WERI-Rb-1 (cell line): ENCODE measurements at places on chromosomes 16 and 17.

- DNase-seq: peak; percentile 74
Observed at GRCh38 chr16:78972986-78973385, 627.6 kb downstream of the MAF start.

- DNase-seq: peak; percentile 6
Observed at GRCh38 chr17:83190601-83191387, 111.4 kb downstream of the METRNL start.

DNA sequence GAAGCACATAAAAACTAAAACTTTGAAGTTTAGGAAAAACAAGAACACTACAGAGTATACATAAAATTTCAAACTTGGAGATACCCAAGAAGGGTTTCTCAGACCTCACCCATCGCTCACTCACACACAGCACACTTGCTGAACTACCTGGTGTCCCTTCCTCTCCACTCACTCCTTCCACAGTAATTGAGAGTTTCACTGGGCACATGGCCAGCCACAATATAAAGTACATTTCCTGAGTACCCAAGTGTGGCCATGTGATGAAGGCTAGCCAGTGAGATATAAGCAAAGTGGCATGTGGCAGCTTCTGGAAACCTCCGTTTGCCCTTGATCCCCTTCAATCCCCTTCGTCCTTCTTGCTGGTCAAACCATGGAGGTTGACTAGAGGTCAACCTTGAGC lies 11.9 kb downstream of the TOX3 start:
- no peak for DNase-seq

- DNase-seq: no peak
Observed at GRCh38 chr17:19278729-19279128, 41.6 kb downstream of the EPN2 start.

GRCh38 chr17:73112246-73112645 lies 19.8 kb upstream of the SLC39A11 start:
- no peak for DNase-seq

DNA sequence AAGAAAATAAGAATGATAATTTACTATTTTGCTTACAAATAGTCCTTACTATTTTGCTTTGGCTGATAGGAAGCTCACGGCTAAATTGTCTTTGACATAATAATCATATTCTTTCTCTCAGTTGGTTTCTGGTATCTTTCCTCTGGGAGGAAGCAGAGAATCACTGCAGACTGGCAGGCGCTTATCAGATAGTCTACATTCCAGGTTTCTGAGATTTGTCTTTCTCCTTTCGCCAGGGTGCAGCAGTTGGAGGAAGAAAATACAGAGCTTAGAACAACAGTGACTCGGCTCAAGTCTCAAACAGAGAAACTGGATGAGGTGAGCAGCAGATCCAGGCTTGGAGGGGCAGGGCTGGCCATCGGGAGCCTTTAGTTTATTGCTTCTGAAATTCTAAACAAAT lies 136.1 kb downstream of the RAB11FIP4 start:
- no peak for DNase-seq

- DNase-seq: no peak
Observed at GRCh38 chr17:56710986-56711385, 117.5 kb downstream of the NOG start.

- no peak for DNase-seq
Observed at GRCh38 chr17:6756425-6757031, 682 bp downstream of the XAF1 start.

DNA sequence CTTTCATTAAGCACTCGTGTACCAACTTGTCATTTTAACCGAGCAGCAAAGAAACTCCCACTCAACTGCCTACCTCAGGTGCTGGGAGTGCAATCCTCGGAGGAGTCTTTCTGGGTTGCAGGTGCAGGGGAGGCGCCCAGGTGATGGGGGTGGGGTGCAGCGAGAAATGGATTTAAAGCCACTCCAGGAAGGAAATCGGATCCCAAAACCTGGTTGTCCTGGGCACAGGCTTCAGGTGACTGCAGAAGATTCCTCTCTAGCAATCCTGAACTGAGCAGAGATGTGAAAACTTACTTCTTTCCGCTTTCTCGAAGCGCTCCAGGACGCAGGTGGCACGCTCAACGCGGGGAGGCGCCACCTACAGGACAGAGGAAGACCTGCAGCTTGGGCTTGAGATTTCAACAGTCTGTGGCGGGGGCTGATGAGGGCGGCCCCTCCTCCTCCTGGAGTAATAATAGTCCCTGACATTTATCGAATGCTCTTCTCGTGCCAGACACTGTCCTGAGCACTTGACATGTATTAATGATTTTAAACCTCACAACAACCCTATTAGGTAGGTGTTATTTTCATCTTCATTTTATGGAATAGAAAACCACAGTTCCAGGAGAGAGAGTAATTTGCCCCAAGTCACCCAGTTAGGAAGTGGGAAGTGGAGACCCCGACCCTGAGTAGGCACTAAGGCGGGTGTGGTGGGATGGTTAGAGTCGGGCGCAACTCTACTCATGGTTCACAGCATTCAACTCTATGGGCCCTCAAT lies 27.2 kb upstream of the SKAP1 start:
- peak; percentile 70 for DNase-seq

DNA sequence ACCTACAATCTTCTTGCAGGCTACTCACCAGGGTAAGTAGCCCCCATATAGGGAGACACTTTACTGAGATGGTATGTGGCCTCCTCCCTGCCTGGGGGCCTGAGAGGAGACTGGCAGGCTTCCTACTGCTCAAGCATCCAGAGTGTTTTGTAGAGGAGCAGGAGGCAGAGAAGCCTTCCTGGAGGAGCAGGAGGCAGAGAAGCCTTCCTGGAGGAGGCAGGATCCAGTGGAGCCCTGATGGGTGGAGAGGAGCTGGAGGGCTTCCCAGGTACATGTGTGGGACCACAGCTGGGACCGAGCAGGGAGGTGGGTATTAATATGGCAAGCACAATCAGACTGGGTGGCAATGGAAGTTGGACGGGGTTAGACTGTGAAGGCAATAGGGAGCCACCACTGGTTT lies 2.1 kb upstream of the ADGRG5 start:
- no peak for DNase-seq

- no peak for DNase-seq
Observed at GRCh38 chr17:46719891-46720290, 98.6 kb downstream of the WNT3 start.

- no peak for DNase-seq
Observed at GRCh38 chr16:55294931-55295342, 29.1 kb upstream of the IRX6 start.

DNA sequence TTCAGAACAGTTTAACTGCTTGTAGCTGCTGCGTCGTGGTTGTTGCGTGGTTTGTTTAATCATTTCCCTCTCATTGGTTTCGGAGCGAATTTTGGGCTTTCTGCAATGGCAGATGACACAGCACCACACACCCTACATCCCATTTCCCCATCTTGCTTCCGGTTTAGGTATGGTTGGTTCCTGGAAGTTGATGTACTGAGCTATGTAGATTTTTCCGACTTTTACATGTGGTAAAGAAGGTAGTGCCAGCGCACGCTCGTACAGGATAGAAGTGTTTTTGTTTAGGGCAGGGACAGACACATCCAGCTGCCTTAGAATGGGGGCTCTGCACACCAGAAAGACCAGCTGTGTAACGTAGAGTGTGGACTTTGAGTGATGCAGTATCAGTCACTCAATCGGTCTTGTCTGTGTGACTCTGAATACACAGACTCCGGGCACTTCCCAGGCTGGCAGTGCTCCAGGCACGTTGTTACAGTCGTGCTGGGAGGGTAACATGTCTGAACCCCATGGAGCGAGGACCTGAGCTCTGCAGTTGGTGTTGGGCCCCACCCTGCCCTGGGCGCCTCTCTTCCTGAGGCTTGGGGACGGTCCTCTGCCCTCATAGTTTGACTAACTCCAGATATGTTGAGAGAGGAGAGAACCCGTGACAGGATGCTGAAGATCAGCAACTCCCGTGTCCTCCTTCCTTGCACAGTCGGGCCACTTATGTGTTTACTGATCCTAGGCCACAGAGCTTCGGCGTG lies 172.0 kb upstream of the CHMP6 start:
- DNase-seq: no peak

DNA sequence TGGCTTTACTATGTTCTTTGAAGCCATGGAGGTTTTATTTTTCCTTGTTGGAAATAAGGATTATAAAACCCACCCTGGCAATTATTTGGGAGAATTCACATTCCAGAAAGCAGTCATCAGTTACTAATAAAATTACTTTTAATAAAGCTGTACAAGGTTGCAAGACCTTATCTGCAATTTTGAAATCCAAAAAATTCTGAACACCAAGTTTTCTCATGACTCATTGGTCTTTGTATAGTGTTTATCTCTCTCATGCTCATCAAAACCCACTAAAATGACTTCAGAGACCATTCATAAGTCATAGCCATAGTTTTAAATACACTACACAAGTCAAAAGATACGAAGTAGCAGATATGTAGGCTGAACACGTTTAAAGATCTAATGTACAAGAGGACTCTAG lies 6.0 kb upstream of the KRT38 start:
- no peak for DNase-seq

- no peak for DNase-seq
Observed at GRCh38 chr17:75909051-75909811, 4.5 kb upstream of the MRPL38 start.

GRCh38 chr17:50458701-50459676 lies 9.7 kb downstream of the CHAD start:
- DNase-seq: no peak

GRCh38 chr16:70746040-70746707 lies 54.8 kb downstream of the VAC14 start:
- no peak for DNase-seq

GRCh38 chr17:65047941-65048340 lies 8.6 kb downstream of the GNA13 start:
- DNase-seq: no peak

GRCh38 chr16:59887856-59888255 lies 1153.7 kb upstream of the GOT2 start:
- no peak for DNase-seq

- no peak for DNase-seq
Observed at GRCh38 chr17:67362173-67362572, 4.2 kb downstream of the PSMD12 start.

DNA sequence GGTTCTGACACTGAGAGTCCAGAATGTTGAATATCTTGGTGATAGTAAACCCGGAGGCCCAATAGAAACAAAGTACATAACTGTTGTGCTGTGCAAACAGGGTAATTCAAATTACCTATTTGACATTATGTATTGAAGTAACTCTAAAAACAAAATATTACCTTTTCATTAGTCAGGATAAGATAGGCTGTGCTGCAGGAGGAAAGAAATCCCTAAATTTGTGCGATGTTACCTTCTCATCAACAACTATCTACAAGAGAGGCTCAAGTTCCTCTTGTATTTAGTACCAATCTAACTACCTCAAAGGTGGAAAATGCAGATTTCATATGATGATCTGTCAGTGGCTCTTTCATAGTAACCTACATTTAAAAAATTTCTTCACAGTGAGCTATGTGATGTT lies 367.2 kb downstream of the ZFHX3 start:
- no peak for DNase-seq

DNA sequence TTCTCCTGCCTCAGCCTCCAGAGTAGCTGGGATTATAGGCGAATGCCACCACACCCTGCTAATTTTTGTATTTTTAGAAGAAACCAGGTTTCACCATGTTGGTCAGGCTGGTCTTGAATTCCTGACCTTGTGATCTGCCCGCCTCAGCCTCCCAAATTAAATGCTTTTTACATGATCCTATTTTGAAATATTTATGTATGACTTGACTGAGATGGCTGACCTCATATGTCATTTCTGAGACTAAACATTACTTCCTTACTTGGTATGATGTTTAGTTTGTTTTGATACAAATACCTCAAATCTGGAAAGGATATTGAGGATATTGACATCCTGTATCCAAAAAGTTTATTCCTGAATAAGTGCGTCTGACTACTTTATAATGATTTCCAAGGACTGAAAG lies 11.9 kb downstream of the CALCOCO2 start:
- no peak for DNase-seq

DNA sequence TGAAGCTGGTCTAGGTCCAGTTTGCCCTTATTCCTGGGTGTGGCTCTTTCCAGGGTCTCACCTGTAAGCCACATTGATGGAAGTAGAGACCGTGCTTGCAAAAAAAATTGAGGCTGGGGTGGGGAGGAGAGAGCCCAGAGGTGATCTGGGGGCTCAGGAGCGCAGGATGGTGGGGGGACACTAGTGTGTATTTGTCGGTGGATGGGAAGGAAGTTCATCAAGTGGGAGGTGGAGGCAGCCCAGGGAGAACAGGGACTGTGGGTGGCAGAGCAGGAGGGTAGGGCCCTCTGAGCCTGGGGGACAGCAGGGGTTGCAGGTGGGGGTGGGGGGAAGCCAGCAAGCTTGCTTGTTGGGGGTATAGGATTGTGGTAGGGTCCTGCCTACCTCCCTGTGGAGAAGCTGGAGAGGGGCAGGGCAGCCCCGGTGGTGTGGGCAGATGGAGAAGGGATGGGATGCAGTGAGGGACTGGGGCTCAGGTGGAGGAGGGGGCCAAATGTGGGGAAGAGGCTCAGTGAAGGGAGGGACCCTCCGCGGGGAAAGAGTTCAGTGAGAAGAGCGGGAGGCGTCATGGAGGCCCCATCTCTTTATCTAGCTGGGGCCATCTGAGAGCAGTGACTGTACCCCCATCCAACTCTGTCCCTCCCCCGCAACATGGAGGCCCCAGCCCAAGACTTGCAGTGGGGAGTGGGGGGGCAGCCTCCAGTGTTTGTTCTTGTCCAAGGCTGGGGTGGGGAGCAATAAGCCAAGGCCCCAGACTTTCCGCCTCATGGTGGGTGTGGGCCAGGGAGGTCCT lies 17.2 kb upstream of the TMEM92 start:
- no peak for DNase-seq

DNA sequence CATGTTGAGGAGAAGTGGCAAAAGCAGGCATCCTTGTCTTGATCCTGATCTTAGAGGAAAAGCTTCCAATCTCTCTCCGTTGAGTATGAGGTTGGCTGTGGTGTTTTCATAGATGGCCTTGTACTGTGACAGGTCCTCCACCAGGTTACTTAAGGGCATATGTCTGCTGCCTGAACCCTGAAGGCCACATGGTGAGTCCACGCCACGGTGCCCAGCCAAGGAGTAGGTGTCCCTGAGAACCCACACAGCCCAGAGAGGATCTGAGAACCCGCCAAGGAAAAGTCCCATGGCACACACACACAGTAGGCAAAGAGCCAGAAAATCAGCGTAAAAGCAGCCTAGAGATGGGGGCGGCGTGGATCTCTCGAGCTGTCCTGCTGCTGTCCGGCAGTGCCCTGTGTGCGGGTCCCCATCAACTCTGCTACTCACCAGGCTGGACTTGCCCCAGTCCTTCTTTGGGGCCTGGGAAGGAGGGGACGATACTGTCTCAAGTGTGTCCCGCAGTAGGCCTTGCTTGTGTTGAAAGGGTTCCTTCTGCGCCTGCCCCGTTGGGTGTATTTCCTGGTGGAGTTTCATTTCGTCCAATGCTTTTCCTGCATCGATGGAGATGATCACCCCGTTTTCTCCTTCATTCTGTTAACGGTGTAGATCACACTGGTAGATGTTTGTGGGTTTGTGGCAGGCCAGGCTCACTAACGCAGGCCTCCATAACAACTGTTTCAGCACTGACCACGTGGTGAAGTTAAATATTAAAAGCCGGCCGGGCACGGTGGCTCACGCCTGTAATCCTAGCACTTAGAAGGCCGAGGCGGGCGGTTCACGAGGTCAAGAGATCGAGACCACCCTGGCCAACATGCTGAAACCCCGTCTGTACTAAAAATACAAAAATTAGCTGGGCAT lies 90.8 kb upstream of the DNAH17 start:
- no peak for DNase-seq
